ENCODE measurements at places on chromosomes 2 and 18. TPM values are rescaled to one million over a fixed set of nuclear protein-coding genes. Genes with fewer than 3 reads are reported as not detected.

The TRPM8 gene
- not detected for total RNA-seq

The RNF25 gene
- total RNA-seq, result 24.0 TPM

The DTNB gene
- total RNA-seq, result 15.6 TPM

The GPR155 gene
- 8.9 TPM for total RNA-seq

The DLX2 gene
- not detected for total RNA-seq

The DNAH7 gene
- total RNA-seq, result 0.45 TPM

The GDF7 gene
- total RNA-seq, result 1.2 TPM

DNA sequence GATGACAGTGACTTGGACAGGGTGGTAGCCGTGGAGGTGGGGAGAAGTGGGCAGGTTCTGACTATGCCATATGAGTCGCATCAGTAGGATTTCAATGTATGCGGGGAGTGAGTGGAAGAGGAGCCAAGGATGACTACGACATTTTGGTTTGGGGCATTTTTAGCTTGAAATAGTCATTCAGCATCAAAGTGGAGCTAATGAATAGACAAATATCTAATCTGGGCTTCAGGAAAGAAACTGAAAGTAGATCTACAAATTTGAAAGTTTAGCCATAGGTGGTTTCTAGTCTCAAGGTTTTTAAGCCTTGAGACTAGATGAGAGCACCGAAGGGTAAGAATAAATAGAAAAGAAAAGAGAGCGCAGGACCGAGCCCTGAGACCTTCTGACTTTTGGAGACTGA lies 58.3 kb downstream of the FEZ2 start:
- no peak for DNase-seq

- DNase-seq, result no peak
Measured at GRCh38 chr18:25453556-25454269, 101.7 kb upstream of the ZNF521 start.

DNA sequence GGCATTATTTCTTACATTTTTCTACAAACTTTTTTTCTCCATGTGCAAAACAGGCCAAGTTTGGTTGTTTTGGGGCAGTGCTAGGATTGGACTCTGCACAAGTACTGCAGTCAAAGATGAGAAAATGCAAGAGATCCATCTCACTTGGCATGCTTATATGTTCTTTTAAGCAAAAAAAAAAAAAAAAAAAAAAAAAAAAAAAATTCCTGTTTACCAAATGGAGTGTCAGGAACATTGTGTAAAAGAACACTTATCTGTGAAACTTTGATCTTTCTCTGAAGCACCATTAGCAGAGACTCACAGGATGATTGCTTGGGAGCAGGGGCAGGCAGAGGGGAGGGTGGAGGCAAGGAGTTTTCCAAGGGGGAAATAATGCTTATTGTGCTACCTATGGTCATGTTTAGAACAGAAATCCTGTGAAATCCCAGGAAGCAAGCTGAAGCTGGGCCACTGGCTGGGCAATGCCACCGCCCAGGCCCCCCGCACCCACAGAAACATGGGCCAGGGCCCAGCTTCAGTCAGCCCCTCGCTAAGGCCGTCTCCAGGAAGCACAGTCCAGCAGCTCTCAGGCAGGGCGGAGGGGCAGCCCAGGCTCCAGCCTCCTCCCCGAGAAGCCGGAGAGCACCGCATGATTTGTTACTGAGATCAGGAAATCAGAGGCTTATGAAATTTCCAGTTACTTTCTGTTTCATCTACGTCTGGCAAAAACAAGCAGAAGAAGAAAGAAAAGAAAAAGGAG lies 229.4 kb downstream of the ZNF516 start:
- DNase-seq, result no peak

GRCh38 chr2:27593240-27593639 lies 10.4 kb downstream of the ZNF512 start:
- DNase-seq, result no peak

- DNase-seq, result no peak
Measured at GRCh38 chr2:181106229-181106628, 125.8 kb downstream of the UBE2E3 start.

- DNase-seq, result no peak
Measured at GRCh38 chr2:3365219-3365618, 12.4 kb downstream of the EIPR1 start.

DNA sequence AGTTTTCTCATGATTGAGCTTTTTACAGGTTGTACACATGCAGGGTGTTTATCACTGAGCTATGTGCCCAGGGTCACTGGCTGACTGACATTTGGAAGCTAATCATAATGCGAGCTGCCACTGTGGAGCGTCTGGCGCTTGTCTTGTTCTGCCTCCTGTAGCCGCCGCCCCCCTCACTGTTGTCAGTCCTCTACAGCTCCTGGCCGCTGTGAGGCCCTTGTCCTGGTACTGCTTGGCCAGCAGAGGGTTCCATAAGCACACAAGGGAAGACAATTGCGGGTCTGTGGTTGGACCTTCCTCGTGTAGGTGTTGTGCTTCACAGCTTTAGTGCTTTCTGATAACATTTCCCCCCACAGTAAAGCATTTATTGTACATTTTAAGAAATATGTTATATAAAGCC lies 105.6 kb upstream of the LDLRAD4 start:
- no peak for DNase-seq

DNA sequence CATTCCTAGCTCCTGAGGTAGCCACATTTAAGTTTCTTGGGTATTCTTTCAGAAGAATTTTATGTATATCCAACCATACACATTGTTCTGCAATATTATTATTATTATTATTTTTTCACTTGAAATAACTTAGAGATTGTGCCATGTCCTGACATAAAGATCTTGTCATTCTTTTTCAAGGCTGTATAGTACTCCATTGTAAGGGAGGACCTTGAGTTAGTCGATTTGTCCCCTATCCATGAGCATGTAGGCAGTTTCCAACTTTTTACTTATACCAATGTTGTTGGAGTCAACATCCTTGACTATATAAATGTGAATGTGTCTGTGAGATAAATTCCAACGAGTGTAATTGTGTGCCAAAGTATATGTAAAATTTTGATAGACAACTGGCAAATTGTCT lies 891 bp upstream of the EGR4 start:
- no peak for DNase-seq

- no peak for DNase-seq
Measured at GRCh38 chr2:105168543-105168942, 73.0 kb upstream of the GPR45 start.

DNA sequence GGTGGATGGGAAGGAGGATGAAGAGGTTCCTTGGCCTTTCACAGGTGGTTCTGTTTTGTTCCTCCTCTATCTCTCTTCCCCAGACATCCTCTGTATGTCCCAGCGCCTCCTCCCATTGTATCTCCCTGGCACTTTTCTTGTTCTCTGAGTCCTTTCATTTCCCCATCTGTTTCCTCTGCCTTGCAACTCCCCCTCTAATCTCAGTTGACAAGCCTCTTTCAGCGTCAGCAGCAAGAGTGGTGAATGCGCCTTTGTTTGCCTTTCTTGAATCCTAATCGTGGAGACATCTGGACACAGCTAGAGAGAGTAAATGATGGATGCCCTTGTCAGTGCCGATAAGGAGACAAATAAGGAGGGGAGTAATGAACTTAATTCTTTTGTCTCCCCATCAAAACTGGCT lies 167.0 kb downstream of the NDUFA10 start:
- no peak for DNase-seq

- DNase-seq, result no peak
Measured at GRCh38 chr2:47771211-47771610, 11.7 kb upstream of the MSH6 start.

DNA sequence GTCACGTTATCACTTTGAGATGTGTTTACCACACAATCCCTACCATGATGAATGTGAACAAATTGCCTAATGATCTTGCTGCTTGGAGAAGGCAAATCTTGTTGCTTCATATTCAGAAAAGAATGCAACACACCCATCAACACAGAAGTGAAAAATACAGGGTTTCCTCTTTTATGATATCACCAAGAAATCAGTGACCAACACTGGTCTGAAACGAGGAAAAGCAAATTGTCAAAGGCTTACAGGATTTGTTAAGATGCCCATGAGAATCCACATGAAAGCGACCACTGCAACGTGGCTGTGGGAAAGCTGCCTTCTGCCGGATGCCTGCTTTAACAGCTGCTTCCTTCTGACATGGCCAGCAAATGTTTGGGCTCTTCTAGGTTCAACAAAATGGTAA lies 397.6 kb upstream of the LRATD1 start:
- no peak for DNase-seq

Data from mesenteric fat pad (tissue), 1 donor.